NCI-H69 (cell line): ENCODE measurements at places on chromosomes 5 and 9.

- no peak for DNase-seq
These were observed 147.8 kb downstream of the ARRDC3 start for GRCh38 chr5:91235271-91235694.

GRCh38 chr9:122085260-122085659, 7.8 kb downstream of the TTLL11 start:
- no peak for DNase-seq

DNA sequence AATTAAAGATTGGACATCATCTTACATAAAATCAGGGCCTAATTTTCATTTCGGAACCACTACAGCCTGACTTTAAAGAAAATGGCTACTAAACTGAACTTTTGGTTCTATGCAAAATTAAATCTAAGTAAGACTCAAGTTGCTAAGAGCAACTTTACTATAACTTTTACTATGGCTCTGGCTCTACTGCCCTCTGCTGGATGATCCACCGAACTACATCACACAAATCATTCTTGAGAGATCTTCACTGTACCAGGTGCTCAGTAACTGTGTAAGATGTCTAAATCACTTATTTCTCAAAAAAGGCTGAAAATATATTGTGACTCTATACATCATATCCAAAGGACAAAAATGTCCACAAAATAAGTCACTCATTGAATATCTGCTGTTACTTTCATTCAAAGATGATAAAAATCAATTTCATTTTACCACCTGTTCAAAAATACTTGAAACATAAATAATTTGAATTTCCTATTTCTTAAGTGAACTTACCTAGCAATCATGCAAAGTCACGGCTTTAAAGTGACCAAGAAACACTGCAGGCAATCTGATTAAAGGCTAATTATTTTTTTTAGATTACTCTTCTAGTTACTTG, 13.5 kb downstream of the MOCS2 start:
- peak; percentile 53 for DNase-seq

- no peak for DNase-seq
These were observed 93.2 kb upstream of the CPEB4 start for GRCh38 chr5:173794901-173795416.

DNA sequence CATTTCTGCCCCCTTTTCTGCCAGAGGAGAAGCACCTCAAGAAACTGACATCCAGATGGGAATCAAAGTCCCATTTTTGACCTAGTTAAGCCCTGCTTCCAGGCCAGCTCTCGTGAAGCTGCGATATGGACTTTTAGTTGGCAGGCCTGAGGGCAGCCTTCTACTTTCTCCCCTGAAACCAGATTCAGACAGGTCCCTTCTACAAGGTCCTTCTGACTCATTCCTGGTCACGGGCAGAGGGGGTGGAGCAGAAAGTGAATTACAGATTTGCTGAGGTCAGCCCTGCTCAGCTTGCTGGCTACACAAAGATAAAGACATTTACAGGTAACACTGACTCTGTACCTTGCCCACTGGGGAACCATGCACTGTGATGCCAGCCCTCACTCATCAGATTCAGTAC, 52.8 kb upstream of the TUT7 start:
- no peak for DNase-seq

DNA sequence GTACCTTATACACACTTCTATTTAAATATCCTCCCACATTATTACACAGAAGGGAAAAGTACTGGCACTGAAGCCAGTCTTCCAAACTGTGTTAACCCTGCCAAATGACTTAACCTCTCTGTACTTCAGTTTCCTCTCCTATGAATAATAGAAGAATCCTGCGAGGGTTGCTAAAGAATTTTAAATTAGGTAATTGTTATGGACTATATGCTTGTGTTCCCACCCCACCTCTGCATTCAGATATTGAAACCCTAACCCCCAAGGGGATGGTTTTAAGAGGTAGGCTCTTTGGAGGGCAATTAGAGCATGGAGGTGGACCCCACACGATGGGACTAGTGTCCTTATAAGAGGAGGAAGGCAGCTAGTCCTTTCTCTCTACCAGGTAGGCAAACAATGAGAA, 72.7 kb downstream of the TTLL11 start:
- DNase-seq: no peak

DNA sequence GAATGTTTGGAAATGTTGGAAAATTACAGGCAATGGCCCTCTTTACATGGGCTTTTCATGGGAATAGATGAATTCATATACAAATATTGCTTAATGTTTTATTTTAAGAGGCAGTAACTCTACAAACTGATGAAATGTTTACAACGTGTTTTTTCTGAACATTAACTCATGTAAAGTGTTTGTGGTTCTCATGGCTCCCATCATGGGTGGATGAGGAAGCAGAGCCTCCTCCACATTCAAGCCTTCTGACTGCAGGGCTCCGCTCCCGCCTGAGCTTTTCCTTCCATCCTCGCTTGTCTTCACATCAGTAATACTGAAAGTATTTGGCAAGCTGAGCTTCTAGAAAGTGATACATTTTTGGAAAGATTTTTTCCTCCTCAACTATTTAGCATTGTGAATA, 204.2 kb downstream of the ARHGAP26 start:
- DNase-seq: no peak

- DNase-seq: no peak
These were observed 87.3 kb downstream of the SEC61B start for GRCh38 chr9:99309141-99309939.

DNA sequence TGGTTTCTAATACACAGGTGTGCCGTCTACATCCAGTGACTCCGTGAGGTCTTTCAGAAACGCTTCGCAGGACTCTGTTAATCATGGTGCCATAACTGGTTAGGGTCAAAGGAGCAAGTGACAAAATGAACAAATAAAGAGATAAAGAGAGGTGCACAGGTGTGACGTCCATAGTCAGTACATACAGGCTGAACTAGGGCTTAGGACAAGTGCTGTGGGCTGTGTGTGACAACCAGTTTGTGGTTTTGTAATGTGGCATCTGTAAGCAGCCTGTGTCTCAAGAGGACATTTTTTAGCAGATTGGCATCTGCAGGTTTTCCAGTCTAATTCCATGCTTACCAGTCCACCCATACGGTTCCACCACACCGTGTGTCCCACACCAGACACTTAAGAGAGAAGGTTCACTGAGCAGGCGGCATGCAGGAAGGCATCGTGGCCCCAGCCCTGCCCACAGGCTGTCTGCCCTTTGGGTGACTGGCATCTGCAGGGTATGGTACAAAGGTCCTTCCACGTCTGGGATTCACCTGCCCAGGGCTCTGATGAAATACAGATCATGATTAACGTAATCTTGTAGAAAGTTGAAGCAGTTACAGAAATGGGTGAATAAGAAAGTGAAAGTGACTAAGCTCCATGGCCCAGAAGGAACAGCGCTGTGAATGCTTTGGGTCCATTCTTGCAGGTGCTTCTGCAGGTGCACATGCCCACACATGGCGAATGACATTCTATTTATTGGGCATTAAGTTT, 26.9 kb downstream of the SRD5A1 start:
- no peak for DNase-seq

- DNase-seq: peak; percentile 95
These were observed 5.9 kb upstream of the FRMD3 start for GRCh38 chr9:83544002-83544698.

DNA sequence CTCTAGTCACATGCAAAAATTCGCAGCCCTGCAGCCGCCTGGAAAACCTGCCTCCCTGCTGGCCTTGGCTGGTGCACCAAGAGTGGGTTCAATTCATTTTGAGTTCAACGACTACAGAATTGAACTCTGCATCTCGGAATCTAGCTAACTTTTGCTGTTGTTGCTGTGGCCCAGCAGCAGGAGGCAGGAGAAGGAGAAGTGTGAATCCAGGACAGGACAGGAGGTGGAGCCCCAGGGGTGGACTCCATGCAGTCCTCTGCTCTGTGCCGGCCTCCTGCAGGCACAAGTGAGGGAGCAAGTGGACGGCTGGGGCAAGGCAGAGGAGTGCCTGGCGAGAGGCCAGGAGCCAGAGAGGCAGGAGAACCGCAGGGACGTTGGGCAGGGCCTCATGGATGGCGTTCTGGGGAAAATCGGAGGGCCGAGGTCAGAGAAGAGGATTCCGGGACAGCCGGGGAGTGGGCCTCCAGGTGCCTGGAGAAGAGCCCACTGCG, 214.2 kb downstream of the FANCC start:
- DNase-seq: no peak

DNA sequence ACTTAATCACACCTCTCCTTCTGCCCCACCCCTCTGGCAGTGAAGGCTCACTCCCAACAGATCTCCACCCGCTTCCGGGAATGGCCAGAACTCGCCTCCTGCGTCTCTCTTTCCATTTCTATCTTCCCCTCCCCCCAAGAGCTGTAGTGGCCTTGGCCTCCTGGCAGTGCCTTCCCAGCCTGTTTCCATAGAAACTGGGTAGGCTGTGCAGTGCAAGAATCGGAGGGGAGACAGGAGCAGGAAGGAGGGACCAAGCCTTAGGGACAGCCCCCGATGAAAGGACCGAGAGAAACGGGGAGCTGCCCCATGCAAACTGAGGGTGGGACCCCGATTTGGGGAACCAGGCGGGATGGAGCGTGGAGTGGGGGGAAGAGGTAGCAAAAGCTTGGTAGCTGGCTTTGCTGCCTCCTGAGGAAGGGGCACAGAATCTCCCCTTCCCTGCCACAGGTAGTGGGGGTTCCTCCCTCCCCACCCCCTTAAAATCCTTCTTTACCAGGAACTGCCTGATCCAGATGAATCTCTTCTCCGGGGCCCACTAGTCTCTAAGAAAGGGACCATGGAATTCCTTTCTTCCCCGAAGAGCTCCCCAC, 4.5 kb upstream of the PCDH1 start:
- peak; percentile 37 for DNase-seq

DNA sequence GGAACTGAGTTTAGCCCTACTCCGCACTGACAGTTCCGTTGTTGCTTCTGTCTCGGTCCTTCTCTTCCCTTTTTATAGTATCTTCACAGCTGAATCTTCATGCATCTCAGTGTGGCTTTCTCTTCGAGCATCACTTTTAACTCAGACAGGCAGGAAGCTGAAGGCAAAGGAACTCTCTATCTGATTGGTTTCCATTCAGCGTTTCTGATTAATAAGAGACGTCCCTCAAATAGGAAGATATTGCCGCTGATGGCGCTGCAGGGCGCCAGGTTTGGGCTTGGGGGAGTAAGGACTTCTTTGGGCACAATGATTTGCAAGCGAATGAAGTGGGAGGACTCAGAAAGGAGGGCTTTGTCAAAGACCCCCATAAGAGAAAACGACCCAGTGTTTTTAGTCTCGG, at the start of gene CDH9:
CDH9 (minus strand) TSS at position 111 of the 400 bp plus-strand sequence. CDS start 50,253 bp downstream, outside the sequence.
- DNase-seq: no peak

DNA sequence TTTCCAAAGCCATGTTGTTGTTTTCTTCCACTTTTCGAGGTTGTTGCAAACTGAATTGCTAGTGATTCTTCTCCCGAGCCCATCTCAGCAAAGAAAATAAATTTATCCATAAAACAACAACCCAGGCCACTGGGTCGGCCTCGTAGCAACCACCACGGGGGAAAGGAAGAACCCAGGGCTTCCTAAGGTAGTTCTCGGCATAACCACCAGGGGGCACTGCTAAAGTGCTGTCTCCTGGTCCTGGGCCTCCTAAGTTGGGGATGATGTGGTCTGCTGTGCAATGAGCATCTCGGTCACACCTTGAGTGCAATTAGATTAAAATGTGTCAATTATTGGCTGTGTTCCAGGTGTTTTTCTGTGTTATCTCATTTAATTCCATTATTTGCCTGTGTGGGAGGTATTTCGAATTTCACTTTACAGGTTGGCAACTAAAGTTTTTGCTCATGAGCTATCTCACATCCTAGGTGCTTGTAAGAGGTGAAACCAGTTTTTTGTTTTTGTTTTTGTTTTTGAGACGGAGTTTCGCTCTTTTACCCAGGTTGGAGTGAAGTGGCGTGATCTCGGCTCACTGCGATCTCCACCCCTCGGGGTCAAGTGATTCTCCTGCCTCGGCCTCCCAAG, 102.8 kb upstream of the DAP start:
- DNase-seq: peak; percentile 78

- DNase-seq: no peak
These were observed 478 bp upstream of the SETD9 start for GRCh38 chr5:56908942-56909293.

DNA sequence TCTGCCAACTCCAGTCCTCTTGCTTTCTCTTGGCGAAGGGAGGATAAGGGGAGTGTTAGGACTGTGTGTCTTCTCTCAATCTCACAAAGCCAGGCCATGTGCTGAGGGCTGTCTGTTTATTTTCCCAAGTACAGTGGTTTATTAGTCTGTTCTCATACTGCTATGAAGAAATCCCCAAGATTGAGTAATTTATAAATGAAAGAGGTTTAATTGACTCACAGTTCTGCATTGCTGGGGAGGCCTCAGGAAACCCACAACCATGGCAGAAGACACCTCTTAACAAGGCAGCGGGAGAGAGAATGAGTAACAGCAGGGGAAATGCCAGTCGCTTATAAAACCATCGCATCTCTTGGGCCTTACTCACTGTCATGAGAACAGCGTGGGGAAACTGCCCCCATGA, 36.2 kb upstream of the CKS2 start:
- DNase-seq: no peak

DNA sequence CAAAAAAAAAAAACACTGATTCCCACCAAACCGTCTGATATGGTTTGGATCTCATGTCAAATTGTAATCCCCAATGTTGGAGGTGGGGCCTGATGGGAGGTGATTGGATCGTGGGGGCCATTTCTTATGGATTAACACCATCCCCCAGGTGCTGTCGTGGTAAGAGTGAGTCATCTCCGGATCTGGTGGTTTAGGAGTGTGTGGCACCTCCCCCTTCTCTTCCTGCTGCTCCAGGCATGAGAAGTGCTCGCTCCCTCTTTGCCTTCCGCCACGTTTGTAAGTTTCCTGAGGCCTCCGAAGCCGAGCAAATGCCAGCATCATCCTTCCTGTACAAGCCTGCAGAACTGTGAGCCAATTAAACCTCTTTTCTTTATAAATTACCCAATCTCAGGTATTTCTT, 45.2 kb downstream of the HSD17B3 start:
- no peak for DNase-seq

DNA sequence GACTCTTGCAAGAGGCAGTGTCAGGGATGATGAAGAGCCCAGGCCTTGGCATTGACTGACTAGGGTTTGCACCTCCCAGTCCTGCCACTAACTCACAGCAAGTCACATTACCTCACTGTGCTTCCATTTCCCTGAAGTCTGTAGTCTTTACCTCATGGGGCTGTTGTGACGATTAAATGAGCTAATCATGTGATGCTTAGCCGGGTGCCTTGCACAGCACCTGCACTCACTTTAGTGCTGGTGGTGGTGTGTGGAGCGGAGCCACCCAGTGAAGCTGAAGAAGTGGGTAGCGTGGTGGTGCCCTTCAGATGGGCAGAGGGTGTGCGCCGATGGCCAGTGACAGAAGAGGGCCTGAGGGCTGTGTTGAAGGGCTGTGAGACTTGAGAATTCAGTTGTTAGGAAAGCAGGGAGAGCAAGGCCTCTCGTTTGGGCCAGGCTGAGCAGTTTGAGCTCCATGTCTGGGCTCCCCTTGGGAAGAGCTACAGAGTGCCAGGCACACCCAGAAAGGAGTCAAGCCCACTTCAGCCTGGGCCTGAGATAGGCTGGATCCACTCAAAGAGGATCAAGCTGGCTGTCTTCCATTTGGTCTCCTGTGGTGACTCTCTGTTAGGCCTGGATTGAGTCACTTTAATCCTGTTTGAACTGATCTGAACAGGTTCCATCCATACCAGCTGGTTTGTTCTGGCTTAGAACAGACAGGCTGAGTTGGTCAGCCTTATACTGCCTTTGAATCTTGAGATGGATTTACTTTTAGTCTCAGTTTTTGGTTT, 42.5 kb downstream of the RALGPS1 start:
- peak; percentile 66 for DNase-seq
